NCI-H748 treated with DMSO at 0.1 percent for 48 hours (cell line): ENCODE measurements at places on chromosomes 2 and 18.

DNA sequence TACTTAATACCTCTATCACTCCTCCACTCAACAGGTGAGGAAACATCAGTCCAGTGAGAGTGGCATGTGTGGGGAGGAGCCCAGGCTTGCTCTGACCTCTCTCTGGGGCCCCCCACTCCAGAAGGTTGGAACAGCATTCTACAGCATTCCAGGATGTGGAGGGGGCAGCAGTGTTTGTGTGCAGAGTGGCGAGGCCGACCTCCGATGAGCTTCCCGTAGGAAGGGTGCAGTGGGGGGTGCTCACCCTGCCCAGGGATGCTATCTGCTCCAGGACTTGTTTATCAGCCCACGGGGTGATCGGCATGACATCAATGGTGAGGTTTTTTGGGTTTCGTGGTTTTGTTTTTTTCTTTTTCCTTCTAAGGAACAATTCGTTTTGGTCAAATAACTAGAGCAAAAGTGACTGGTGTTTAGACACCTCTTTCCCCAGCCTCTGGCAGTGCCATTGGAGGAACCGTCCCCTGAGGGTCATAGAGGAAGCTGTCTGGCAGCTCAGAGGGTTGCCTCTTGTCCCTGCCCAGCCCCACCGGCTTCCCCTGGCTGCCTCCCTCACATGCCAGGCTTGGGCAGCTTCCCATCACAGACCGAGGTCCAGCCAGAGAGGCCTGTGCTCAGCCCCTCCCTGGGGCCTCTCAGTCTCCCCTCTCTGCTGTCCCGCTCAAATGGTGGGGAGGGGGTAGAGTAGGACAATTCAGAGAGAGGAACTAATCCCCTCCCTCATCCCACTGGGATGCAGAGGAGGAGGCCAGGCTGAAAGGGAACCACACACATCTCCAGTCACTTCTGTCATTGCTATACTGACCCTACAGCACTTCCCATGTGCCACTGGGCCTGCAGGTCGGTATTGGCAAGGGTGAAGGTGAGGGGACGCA lies 96.5 kb downstream of the ZFP36L2 start:
- no peak for DNase-seq

- DNase-seq = no peak
These were observed 138.5 kb downstream of the DYM start for GRCh38 chr18:49321797-49322461.

DNA sequence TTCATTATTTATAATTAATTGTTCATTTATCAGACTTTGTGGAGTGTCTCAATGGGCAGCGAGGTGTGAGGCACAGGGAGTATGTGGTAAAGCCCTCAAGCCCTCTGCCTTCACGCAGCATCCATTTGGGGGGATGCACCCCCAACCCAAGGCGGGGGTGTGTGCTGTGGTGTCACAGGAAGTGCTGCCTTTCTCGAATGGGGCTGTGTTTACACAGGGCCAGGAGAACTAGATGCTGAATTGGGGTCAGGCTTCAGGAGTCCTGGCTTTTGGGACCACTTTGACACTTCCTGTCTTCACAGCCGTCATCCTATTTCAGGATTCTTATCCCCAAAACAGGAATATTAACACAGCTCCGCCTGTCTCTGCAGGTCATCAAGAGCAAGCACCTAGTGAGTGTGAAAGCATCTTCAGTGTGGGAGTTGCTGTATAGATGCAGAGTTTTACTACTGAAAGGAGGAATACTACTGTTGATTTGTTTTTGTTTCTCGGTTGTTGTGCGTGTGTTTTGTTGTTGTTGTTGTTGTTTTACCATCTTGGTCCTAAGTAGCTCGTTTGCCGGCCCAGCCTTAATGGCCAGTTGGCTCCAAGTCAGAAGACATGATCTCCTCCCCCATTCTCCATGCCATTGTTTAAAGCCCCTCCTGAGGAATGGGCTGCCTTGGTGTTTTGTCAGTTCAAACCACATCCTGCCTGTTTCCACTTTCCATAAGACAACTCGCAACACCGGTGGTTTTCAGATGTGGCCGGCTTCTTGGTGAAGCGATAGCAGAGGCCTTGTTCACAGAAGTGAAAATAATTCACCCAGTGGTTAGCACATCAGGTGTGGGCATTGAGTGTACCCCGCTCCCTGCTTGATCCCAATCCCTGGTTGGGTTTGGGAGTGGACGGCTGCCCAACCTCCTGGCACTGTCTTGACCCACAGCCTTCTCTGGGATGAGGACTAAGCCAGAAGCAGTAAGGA lies 221.3 kb downstream of the BCL2 start:
- no peak for DNase-seq

DNA sequence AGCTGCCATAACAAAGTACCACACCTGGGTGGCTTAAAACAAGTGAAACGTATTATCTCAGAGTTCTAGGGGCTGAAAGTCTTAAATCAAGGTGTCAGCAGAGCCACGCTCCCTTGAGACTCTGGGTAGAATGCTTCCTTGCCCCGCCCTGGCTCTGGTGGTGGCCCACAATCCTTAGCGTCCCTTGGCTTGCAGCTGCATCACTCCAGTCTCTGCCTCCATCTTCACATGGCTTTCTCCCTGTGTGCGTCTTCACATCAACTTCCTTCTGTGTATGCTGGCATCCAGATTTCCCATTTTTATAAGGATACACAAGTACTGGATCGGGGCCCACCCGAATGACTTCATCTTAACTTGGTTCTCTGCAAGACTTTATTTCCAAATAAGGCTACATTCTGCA lies 62.5 kb downstream of the MRO start:
- no peak for DNase-seq

DNA sequence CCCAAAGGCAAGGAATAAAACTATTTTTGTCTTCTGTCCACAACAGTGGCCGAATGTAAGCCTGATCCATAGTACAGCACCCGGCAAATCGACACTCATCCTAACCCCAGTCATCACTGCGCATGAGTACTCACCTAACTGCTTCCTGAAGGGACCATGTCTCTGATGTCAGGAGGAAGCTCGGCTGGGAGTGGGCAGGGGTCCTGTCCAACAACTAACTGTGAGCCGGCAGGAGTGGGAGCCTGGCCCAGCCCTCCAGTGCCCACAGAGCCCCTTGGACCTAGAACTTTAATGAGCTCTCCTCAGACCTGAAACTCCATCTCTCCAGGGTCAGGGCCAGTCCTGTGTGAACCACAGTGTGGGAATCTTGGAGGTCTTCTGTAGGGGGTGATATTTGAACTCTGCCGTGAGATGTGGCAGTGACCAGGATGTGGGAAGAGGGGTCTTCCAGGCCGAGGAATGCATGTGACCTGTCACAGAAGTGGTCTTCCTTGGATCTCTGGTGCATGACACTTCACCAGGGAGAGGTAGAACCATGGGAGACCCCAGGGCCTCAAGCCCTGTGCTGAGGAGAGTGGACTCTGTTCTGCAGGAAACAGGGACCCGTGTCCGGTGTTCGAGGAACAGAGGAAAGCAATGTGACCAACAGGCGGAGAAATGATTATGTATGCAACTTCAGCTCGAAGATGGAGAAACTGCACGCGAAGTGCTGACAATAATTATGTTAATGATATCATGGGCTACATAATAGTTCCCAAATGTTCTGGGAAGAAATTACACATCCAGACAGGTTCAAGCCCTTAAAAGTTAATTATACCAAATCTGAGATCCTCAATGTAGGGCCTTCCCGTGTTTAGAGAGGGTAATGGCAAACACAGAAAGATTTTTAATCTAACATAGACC lies 240.1 kb upstream of the HDAC4 start:
- DNase-seq = no peak

DNA sequence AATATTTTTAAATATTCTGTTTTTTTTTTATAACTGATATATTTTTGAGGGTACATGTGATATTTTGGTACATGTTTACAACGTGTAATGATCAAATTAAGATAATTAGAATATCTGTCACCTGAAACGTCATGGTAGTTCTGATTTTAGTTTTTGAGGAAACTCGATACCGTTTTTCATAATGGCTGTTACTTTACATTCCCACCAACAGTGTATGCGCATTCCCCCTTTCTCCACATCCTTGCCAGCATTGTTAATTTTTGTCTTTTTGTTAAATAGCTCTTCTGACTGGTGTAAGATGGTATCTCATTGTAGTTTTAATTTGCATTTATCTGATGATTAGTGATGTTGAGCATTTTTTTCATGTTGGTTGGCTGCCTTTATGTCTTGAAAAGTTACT lies 206.8 kb upstream of the STON1 start:
- DNase-seq = no peak

- DNase-seq = no peak
These were observed 7.2 kb downstream of the ALKAL2 start for GRCh38 chr2:280650-281110.

- peak; percentile 68 for DNase-seq
These were observed 484 bp downstream of the ABCB6 start for GRCh38 chr2:219218217-219218731.

- DNase-seq = no peak
These were observed 153.5 kb downstream of the SLC39A10 start for GRCh38 chr2:195810340-195811098.

DNA sequence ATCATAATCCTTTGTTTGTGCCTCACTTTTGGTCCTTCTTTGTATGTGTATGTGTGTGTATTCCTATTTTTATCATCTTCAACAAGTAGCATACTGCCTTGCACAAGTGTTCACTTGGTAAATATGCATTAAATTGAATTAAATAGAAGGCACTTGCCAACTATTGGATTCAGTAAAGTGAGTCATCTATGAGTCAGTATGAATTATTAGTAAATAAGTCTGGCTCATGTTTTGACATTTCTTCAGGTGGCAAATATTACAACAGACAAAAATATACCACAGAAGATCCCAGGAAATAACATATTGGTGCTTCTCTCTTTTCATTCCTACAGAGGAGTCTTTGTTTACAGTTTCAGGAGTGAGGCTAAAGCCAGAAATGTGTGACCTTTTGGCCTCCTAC lies 84.1 kb downstream of the CDK15 start:
- no peak for DNase-seq

- DNase-seq = no peak
These were observed 139.9 kb upstream of the MAPRE2 start for GRCh38 chr18:34901299-34901698.
